ENCODE measurements at places on chromosomes 7 and 10. TPM values are rescaled to one million over a fixed set of nuclear protein-coding genes. Genes with fewer than 3 reads are reported as not detected.

DNA sequence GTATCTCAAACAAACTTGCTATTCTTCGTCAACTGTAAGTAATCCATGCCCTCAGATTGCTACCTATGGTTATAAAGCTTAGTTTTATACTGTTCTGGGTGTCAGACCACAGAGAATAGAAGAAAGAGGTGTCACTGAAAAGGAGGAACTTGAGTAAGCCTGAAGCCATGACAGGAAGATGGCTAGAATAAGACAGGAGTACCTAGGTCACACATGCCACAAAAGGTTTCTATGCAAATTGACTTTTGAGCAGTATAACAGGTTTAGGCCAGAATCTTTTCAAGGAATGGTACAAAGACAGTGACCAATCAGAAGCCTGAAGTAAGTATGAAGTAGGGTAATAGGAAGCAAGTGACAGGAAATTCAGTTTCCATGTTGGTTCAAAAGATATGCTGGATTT lies 23.5 kb downstream of the FBXW4 start:
- DNase-seq = no peak

DNA sequence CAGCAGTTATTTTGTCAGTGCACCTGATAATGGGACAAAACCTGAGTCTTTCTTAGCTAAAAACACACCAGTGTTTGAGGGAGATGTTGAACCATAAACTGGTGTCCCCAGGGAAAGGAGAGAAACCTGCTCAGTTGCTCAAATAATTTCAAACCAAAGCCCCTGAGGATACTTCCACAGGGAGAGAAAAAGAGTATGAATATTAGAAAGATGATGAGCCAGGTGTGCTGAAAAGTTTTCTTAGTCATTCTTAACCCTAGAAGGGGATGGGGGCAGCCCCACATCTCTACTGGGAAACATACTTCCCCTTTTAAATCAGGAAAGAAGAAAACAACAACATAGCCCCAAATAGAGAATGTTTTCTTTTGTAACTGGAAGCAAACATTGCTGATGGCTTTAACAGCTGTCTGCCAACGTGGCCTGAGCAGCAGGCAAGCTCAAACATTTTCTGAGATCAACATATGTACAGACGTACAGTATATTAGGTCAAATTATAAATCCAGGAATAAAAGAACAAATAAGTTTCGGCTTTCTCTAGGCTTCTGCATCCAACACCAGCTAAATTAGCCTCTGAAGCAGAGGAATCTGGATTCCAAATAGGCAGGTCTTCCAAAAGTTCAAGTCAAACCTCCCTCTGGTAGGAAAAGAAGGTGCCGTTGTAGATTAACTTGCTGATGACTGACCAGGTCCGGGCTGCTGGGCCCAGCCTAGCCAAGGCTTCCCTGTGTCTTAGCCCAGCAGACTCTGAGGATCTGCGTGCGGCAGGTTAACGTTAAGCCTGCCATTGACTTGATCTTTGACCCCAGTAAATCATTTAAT lies 30.5 kb upstream of the FBXW4 start:
- no peak for DNase-seq

The ZNF212 gene
- total RNA-seq = 10.7 TPM

- DNase-seq = no peak
Measured at GRCh38 chr7:98054585-98054984, 52.1 kb upstream of the LMTK2 start.

DNA sequence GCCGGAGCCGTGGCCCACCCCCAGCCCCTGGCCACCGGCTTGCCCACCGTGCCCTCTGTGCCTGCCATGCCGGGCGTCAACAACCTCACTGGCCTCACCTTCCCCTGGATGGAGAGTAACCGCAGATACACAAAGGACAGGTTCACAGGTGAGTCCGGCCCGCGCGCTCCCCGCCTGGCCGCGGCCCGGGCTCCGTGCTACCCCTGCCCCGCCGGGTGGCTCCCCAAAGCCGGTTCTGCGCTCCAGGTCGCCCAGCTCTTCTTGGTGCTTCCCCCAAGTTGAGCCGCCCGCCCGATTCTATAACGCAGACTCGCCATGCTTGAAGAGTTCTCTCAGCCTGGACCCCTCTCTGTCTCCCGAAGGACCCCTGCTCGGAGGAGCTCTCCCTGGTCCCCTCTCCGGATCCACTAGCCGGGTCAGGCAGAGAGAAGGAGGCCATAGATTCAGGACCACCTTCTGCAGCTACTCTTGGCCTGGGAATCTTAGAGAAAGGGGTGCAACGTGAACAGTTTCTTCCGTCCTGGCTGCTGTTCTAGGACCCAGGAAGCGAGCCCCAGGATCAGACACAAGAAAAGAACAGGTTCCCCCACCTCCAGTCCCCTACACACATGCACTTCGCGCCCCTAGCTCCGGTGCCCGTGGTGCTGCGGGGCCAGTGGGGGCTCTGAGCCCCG lies 999 bp downstream of the TLX1 start:
- DNase-seq = peak; percentile 81

- DNase-seq = no peak
Measured at GRCh38 chr10:122640921-122641320, 58.7 kb downstream of the C10orf120 start.

DNA sequence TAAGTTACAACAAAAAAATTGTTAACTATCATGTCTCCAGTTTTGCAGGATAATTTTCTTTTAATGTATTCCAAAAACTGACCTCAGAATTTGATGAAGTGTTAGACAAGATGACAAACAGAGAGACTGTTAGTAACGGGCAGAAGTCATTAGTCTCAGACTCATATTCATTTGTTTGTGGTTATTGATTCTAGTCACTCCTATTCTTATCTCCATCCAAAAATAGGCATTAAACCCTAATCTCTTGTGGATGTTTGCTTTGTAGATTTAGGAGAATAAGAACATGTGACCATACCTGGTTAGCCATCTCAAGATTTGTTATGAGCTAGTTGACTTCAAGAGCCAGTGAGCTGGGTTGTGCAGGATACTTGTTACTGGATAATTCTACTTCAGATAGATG lies 261.1 kb downstream of the AUTS2 start:
- no peak for DNase-seq

GRCh38 chr7:137820677-137821420 lies 25.9 kb downstream of the DGKI start:
- peak; percentile 43 for DNase-seq

The TAS2R4 gene
- total RNA-seq = 0.63 TPM

- peak; percentile 73 for DNase-seq
Measured at GRCh38 chr7:143214789-143215679, 6.8 kb upstream of the TAS2R40 start.

GRCh38 chr7:7704867-7705266 lies 13.5 kb downstream of the RPA3 start:
- DNase-seq = no peak

- no peak for DNase-seq
Measured at GRCh38 chr7:69277366-69277765, 320.9 kb upstream of the AUTS2 start.

The EVX1 gene
- not detected for total RNA-seq

The TLX1 gene
- 0.11 TPM for total RNA-seq

- peak; percentile 87 for DNase-seq
Measured at GRCh38 chr10:129949891-129950291, 14.2 kb downstream of the EBF3 start.

GRCh38 chr7:149209518-149210269 lies 14.3 kb downstream of the ZNF282 start:
- peak; percentile 94 for DNase-seq

DNA sequence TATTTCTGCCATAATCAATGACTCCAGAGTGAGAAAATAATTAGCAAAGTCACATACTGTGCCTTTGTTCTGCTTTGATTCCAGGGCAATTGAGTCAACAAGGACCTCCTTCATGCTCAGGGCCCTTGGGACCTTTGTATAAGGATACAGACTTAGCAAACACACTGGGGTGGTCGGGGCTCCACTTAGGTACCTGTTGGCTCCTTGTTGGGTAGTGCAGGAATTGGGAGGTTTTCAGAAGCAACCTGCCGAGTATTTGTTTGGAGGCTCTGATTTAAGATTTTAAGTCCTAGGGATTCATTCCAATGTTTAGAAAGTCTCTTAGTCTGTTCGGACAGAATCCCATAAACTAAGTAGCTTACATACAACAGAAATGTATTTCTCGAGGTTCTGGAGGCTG lies 3.0 kb downstream of the ADCK2 start:
- DNase-seq = no peak

The KNDC1 gene
- 16.7 TPM for total RNA-seq

GRCh38 chr10:102286216-102286615 lies 40.9 kb downstream of the GBF1 start:
- DNase-seq = no peak

GRCh38 chr10:22110761-22111160 lies 107.1 kb downstream of the EBLN1 start:
- no peak for DNase-seq

The FAM25C gene
- not detected for total RNA-seq

DNA sequence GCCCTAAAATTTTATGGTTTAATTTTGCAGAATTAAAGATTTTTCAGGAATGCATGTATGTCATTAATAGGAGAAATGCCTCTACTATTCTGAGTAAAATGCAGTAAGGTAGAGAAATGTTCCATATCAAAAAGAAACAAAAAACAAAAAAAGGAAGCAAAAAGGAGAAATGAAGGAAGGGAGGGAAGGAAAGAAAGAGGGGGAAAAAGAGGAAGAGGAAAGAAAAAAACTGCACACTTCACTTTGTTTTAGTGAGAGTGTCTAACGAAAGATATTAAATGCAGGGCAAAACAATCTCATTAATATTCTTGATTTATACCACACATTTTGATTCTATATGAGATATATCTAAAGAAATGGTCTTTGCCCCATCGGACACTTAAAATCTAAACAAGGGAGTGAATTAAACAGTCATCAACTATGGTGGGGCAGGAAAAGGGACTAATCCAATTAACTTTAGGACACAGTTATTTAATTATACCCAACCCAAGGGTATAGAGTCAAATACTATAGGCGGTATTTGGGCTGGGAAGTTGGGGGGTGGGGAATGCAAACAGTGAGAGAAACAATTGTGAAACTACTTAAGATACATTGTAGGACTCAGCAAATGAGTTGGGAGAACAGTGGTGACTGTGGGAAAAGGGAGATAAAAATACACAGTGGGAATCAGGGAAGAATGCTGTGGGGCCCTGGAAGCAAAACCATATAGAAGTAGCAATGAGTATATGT lies 27.0 kb downstream of the IMMP2L start:
- DNase-seq = no peak

The HOXA7 gene
- total RNA-seq = not detected

- no peak for DNase-seq
Measured at GRCh38 chr7:25007668-25008067, 27.7 kb upstream of the OSBPL3 start.

GRCh38 chr10:24465124-24465874 lies 256.4 kb downstream of the KIAA1217 start:
- DNase-seq = no peak
